ENCODE measurements at places on chromosomes 1 and 21.

- DNase-seq: no peak
Observed at GRCh38 chr21:37341254-37341960, 25.2 kb upstream of the DYRK1A start.

- DNase-seq: no peak
Observed at GRCh38 chr21:40792691-40793456, 54.1 kb downstream of the DSCAM start.

DNA sequence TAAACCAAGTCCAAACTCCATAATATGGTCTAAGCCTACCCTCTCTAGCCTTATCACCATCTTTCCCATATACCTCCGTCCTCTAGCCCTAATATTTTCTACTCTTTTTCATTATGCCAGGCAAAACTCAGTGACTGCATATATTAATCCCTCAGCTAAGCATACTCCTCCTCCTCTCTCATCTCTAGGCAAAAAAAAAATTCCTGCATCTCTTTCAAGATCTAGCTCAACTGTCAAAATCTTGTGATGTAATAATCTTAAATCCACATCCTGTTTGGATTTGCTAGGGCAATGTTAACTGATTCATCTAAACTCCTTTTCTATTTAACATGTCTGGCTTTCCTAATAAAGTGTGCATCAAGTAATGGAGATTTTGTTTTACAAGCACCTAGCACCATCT is 20.4 kb downstream of the PRPF38A start:
- no peak for DNase-seq

DNA sequence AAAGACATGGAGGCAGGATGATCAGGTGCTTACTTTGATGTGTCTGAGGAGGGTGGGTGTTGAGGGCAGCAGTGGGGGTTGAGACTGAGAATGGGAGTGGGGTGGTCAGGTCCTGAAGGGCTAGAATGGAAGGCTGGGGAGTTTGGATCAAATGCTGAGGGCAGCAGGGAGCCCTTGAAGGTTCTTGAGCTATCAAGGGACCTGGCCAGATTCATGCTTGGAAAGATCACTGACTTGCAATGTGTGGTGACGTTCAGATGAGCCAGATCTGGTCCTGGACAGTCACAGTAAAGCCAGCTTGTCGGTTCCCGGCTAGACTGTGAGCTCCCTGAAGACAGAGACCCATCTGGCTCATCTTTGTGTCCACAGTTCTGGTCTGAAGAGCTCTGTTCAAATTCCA is 3.8 kb downstream of the EPHB2 start:
- no peak for DNase-seq

DNA sequence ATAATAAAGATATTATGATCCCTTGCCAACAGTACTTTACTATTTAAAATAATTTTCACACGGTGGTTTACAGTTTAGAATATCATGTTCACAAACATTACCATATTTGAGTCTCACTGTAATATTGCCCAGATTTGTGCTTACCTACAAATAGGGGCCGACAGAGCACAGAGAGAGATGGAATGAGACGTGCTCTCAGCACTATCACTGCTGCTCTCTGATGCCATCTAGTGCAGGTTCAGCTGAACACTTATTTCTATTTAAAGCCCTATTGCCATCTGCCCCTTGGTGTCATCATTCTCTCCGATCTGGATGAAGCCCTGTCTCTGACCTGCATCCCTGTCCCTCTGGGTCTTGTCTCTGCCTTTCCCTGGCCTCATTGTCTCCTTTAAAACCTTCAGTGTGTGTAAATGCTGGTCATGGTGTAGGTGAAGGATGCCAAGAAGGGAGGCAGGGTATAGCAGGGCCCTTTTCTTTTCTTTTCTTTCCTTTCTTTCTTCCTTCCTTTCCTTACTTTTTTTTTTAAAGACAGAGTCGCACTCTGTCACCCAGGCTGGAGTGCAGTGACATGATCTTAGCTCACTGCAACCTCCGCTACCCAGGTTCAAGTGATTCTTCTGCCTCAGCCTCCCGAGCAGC is 6.9 kb upstream of the GPATCH4 start:
- DNase-seq: no peak

DNA sequence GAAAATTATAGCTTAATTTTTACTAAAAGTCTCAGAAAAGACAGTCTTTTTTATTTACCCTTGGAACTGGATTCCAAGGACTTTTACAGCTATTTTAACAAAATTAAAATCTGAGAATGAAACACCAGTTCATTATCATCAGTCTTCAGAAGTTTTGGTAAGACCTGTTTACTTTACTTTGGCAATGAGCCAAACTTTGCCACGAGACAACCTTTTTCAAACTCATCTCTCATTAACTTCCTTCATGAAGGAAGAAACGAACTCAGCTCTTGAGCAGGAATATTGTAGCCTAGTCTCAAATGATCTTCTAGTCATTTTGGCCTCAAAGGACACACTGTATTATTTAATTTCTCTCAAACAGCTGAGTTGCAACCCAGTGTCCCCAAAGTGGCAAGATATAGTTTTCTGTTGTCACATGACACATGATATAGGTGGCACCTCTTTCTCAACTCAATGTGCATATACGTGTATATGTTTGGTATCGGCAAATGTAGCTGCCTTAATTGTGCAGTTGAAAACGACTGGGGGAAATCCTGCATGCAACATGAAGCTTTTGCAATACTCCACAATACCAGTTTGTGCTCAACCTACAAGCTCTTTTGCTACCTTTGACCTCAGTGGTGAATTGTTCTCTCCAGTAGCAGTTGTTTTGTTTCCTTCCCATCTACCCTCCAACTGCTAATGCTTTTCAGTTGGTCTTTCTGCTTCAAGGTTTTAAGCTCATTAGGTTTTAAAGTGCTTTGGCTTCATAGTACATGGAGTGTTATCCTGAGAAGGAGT is 8.4 kb upstream of the GNG4 start:
- no peak for DNase-seq

GRCh38 chr1:11428789-11429188 is 50.2 kb upstream of the DISP3 start:
- no peak for DNase-seq

DNA sequence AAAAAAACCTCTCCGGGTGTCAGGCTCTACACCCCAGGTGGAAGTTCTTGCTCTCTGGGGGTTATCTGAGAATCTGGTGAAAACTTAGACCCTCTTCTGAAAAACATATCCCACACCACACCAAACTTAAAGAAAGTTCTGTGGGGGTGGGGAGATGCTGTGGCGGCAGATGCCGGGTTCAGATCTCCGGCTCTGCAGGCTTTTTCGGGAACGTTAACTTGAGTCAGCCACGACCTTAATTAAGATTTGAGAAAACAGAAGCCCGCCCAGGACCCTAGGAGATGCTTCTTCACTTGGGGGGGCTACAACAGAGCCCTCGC is 2.3 kb downstream of the RCC2 start:
- no peak for DNase-seq

GRCh38 chr1:116179964-116180363 is 68.8 kb downstream of the MAB21L3 start:
- no peak for DNase-seq

- no peak for DNase-seq
Observed at GRCh38 chr21:46182548-46183336, 1.5 kb downstream of the SPATC1L start.

DNA sequence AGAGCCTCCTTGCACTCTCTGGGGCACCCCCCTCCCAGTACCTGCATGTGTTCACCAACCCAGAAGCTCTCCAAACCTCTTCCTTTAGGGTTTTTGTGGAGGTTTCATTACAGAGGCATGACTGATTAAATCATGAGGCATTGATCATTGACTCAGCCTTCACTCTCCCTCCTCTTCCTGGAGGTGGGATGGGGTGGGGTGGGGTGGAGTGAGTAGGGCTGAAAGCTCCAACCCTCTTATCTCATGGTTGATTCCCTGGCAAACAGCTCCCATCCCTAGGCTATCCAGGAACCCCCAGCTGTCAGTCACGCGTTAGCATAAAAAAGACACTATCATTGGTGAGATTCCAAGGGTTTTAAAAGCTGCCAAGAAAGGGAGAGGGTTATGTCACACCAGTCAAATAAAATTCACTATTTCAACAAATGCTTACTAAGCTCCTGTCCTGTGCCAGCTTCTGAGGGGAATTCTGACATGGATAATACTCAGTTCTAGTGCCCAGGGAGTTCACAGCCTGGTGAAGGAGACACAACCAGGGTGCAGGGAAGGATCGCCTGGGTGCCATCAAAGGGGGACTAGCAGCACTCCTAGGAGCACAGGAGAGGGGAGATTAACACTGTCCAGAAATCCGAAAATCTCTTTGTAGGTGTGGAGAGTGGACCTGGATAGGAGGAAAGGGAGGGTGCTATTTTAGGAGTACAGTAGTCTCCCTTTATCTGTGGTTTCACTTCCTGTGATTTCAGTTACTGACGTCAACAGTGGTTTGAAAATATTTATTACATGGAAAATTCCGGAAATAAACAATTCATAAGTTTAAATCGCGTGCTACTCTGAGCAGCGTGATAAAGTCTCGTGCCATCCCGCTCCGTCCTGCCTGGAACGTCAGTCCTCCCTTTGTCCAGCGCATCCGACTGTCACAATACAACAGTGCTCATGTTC is 6.8 kb upstream of the IL24 start:
- DNase-seq: no peak

DNA sequence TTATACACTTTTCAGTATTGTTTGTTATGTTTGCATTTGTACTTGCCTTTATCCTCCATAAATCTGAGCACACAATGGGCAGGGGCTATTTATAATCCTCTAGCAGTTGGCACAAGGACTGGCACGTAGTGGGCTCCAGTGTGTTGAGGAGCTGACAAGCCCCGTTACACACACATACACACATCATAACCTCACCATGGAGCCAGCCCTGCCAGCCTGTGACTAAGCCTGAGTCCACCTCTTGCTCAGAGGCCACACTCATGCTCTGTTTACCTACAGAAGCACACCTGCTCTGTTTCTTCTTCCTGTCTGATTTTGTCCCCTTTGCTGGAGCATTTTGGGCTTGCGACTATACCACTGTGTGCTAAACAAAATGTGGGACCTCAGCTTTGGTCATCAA is 64.5 kb upstream of the SPATA6 start:
- DNase-seq: no peak

DNA sequence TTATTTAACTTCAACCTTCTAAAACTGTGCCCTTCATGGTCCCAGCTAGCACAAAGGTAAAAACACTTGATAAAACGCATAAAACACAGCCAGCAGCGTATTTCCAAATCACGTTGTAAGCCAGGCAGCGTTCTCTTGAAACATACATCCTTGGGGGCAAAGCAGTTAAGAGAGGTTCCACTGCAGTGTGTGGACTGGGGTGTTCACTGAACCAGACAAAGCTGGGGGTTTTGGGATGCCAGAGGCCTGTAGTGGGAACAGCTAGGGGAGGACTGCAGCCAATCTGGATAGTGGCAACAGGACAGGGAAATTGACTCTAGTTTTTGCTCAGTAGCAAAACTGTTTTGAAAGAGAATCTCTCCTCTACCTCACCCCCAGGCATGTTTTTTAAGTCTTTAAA is 21.5 kb upstream of the ATP5PO start:
- no peak for DNase-seq

DNA sequence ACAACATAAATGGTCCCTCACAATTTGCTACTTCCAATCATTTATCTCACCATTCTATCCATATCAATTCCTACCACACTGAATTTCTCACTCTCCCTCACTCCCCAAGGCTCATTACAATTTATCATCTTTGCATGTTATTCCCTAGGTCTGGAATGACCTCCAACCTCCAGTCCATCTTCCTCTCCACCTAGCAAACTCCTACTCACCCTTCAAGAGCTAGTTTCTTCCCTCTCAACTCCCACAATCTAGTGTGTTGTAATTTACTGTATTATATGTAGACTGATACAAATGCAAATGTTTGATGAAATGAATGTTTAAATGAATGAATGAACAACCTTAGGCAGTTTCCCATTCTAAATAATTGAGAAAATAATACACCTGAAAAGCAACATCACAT is 3.6 kb downstream of the TUT4 start:
- DNase-seq: no peak

GRCh38 chr1:17831597-17831996 is 76.5 kb downstream of the ACTL8 start:
- no peak for DNase-seq

- no peak for DNase-seq
Observed at GRCh38 chr1:99681583-99681982, 35.7 kb downstream of the PALMD start.

- DNase-seq: no peak
Observed at GRCh38 chr21:44399151-44399954, 45.9 kb downstream of the TRPM2 start.

- no peak for DNase-seq
Observed at GRCh38 chr1:159958719-159959380, 4.8 kb upstream of the SLAMF9 start.

Data from stimulated activated CD8-positive, alpha-beta memory T cell treated with anti-CD3 and anti-CD28 coated beads, Interleukin-12 subunit alpha, Interleukin-12 subunit beta, amount 100 ng/mL, for 4 hours (primary cell).